NCI-H460 (cell line): ENCODE measurements at places on chromosomes 7 and 10.

DNA sequence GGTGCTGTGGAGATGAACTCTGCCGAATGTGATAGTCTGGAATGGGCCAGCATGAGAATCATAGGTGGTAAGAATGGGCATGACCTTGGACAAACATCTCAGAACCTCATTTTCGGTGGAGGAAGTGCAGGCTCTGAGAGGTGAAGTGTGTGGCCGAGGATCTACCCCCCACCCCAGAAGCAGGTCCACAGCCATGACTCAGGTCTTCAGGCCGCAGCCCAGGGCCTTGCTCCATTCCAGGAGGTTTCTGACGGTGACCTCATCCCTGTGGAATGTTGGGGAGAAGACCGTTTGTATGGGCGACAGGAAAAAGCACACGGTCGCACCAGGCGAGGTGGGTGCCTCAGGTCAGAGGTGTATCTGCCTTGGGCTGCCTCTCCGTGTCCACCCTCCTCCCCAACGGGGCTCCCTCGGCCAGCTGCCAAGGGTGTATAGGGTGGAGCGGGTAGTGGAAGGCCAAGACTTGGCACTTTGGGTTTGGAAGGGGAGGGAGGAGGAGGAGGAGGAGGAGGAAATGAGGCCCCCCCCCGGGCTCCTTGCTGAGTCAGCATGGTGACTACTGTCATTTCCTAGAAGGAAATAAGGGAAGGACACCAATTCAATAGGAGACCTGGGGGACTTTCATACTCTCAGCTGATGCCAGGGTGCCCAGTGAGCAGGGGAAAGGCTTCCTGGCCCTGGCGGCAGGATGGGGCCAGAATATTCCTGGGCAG lies 168.0 kb upstream of the RHEB start:
- peak; percentile 95 for DNase-seq

DNA sequence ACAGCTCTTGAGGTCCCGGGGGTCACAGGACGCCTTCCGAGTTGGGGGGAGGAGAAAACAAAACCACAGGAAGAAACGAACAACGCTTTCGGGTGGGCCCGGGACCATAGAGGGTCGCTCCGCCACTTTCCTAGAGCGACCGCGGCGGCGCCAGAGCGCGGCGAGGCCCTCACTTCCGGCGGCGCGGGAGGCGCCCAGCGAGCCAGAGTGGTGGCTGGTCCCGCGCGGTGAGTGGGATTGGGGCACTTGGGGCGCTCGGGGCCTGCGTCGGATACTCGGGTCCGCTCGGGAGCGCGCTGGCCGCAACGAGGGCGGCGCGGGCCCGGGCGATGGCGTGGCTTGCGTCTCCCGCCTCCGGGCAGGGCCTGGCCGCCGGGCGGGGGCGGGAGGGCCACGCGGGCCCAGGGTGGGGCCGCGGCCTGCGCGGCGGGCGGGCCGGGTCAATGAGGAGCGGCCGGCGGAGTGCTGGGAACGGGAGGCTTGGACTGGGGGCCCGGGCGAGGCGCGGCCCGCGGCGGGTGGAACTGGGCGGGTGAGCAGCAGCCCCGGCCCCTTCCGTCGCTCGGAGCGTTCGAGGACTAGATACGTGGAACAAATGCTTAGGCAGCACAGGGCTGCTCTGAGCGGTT lies at the start of gene ZNF22:
ZNF22 (plus strand) TSS at position 172 of the 629 bp plus-strand sequence. CDS start 2,446 bp downstream, outside the sequence.
- no peak for DNase-seq

- no peak for DNase-seq
Observed at GRCh38 chr10:133102415-133103095, 14.8 kb downstream of the ADGRA1 start.

DNA sequence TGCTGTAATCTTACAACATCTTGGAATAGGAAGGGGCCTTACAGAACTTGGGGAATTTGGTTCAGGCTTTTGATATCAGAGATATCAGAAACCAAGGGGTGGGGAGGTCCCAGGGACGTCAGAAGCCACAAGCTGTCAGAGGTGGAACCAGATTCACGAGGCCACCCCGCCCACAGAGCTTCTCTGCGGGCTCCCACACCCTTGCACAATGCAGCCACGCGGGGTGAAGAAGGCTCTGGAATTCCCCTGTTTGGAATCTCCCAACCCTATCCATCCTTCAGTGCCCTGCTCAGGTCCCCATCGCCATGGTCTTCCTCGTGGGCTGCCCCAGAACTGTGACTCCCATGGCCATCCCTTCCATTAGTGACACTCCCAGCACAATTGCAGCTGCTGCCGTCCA lies 247.1 kb upstream of the SHH start:
- DNase-seq, result no peak

GRCh38 chr7:84688671-84689070 lies 494.1 kb upstream of the SEMA3A start:
- peak; percentile 78 for DNase-seq

GRCh38 chr7:139457153-139457946 lies 26.1 kb downstream of the KLRG2 start:
- no peak for DNase-seq
